Fibroblast of villous mesenchyme (primary cell): ENCODE measurements at places on chromosomes 5 and 9.
A peak's percentile ranks its signal among the peaks of the same experiment; 100 is the strongest.

- no peak for DNase-seq
These were observed 397.3 kb upstream of the GRIN3A start for GRCh38 chr9:102135768-102136167.

DNA sequence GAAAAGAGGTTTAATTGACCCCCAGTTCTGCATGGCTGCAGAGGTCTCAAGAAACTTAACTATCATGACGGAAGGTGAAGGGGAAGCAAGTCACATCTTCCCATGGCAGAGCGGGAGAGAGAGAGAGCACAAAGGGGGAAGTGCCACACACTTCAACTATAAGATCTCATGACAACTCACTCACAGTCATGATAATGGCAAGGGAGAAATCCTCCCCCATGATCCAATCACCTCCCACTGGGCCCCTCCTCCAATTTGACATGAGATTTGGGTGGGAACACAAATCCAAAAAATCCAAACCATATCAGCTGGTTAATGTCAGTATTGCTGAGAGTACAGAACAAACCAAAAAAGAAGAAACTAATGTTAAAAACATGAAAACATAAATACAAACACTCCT, 120.2 kb downstream of the STARD4 start:
- no peak for DNase-seq

DNA sequence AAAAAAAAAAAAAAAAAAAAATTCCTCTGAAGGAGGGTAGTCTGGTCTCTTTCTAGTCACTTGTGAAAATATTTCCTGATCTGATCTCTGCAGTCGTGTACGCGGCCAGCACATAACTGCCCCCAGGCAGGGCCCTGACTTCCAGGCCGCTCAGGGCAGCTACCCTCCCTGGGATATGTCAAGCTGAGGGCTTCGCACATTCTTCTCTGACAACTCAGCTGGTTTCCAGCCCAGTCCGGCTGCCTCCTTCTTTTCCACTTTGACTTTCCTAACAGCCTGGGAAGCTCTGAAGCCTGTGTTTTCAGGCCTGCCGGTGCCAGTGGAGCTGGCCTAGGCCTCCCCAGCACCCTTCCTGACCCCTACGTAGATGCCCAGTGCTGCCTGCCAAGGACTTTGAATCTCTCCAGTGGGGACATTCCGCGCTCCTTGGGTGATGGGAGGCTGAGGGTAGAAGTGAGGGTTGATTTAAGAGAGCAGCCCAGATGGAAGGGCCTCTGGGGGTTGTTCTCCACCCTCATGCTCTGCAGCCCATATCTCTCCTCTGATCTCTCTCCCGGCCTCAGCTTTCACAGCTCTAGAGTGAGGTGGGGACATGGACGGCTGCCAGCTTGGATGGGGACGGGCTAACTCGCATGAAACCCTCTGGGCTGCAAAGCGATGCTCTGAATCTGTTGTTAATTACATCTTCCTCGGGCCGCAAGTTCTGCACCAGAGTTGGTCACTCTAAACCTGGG, 20.7 kb downstream of the COL5A1 start:
- DNase-seq, result peak; percentile 99

DNA sequence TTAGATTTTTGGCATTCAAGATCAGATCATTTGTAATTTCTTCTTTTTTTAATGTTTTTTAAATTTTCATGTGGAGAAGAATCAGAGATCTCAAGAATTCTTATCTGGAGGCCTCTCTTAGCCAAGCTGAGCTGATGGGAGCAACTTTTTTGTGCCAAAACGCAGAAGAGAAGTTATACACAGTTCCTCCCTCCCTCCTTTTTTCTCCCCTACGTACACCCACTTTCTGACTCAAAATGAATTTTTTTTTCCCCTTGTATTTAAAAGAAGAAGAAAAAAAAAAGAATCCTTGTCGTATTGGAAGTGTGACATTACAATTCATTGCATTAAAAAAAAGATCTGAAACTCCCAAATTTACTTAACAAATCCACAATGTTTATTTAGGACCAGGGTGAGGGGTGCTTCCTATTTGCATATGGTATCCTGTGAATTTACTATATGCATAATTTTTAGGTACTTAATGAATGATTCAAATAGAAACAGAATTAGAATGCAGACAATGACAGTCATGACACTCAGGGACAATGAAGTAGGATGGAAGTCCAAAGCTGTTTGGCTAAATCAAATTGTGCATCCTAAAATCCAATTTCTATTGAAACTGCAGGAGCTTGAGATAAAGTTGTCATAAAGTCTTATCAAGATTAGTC, 54.4 kb downstream of the EBF1 start:
- no peak for DNase-seq

DNA sequence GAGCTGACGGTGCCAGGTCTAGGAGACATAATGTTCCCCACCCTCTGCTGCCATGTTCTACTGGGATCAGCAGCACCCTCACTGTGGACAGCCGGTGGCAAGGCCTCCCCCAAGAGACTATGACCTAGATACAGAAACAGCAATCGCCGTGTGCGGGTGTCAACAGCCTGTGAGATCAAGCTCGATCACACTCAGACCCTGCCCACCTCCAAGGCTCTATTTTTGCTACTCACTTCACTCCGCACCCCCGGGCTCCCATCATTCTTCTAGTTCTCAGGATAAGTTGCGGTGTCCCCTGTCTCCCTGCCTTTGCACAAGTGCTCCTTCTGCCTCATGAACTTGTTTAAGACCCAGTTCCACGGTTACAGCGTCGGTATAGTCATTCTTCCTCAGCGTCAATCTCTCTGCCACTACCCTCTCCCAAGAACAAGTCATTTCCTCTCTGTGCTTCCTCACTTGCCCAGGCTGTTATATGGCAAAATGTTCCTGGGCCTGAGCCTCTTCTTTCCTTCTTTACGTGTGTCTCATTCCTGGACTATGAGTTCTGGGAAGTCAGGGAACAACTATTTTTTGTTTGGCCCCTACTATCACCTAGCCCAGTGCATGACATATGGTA, 5.4 kb upstream of the DOCK8 start:
- DNase-seq, result no peak

GRCh38 chr5:150599281-150599680, 41.2 kb upstream of the SYNPO start:
- DNase-seq, result no peak

- DNase-seq, result no peak
These were observed 292.4 kb upstream of the ADAMTS16 start for GRCh38 chr5:4847766-4848165.

DNA sequence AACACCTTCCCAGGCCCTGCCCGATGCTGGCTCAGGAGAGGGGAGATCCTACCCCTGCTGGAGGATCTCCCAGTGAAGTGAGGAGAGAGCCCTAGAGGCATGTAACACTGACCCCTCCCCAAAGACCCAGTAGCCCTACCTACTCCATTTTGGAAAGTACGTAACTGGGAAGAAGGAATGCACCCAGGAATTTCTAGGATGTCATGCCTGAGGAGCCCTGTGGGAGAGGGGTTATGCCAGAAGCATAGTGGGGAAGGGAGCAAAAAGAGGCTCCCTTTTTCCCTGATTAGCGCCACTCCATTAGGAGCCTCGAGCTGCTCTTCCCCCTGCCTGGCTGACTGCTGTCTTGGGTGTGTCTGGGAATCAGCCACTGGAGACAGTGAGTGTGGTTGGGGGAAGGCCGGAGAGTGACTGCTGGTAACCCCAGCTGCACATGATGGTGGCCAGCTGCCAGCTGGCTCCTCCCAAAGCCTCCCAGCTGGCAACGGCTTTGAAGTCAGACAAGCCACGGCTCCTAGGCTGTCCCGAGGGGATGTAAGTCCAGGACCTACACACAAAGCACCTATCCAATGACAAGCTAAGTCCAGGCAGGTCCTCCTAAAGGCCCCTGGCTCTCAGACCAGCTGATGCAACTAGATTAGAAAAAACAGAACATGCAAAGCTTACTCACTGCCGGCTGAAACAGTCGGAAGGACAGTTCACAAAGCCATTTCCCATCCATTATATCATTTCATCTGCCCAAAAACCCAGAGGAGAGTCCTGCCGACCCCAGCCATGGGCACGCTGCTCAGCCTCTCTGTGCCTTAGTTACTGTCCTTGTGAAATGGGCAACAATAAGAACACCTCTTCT, 136.5 kb upstream of the ABCA1 start:
- DNase-seq, result peak; percentile 99

DNA sequence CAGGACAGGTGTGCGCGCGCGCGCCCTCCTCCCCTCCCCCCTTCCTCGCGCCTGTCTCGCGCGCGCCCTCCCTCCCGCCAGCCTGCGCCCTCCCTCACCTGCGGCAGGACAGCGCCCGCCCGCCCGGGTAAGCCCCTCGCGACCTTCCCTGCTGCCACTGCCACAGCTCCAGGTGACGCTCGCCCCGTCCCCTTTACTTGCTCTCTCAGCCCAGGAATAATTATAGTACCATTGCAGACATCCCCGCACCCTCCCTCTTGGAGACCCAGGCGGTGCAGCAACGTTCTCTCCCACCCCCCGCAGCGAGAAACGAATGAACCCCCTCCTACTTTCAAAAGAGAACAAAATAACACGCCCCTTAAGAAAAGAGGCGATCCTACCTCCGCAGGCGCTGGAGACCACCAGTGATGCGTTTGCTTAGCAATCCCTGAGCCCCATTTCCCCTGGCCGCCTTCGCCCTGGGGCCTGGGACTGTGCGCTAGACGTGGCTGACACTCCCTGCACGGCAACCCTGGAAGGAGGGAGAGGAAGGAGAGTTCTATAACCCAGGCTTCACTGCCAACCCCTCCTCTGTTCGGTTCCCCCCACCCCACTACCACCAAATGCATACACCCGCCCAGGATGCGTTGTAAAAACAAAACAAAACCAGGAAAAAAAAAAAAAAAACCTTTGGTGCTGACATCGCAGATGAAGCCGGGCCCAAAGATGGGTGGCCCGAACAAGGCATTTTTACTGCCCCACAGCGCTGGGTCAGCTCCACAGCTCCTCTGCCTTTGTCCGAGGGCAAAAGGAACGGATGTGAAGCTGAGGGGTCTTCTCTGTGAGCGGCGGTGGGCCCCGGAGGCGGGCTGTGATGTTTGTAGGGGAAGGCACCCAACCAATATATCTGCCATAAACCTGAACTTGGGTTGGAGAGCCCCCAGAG, 5.6 kb upstream of the PURA start:
- no peak for DNase-seq

GRCh38 chr9:134922066-134922931, 4.6 kb upstream of the FCN1 start:
- peak; percentile 5 for DNase-seq

- peak; percentile 77 for DNase-seq
These were observed 165.8 kb upstream of the MAP3K1 start for GRCh38 chr5:56649569-56649968.

DNA sequence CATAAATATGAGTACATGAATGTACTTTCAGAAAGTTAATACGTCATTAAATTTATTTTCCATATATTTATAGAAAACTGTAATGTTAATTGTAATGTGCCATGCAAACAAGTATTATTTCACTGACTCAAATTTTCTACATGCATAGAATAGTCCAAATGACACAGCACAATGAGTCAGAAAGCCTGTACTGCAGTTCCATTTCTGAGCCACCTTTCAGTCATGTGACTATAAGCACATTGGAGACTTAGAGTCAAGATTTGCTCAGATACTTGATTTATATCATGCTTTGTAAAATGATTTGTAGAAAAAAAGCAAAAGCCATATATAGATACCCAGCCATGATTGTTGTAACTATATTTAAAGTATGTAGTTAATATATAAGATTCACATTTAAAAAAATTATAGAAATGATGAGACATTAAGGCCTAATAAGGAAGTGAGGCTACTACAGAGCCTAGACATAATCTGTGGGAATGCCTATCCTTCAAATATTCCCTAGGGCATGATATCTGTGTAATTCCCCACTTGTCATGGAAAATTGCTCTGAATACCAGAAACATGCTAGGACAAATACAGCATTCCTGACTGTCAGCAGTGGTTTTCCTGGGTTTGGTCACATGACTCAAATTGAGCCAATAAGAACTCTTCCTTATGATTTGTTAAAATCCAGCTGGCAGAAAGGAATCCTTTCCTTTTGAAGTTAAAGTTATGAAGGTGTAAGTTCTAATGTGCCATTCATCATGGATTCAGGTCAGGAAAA, 50.0 kb downstream of the PTPRD start:
- no peak for DNase-seq

GRCh38 chr9:131873335-131873734, 133.5 kb upstream of the RAPGEF1 start:
- no peak for DNase-seq

GRCh38 chr5:75706775-75707174, 10.5 kb downstream of the POC5 start:
- DNase-seq, result no peak

DNA sequence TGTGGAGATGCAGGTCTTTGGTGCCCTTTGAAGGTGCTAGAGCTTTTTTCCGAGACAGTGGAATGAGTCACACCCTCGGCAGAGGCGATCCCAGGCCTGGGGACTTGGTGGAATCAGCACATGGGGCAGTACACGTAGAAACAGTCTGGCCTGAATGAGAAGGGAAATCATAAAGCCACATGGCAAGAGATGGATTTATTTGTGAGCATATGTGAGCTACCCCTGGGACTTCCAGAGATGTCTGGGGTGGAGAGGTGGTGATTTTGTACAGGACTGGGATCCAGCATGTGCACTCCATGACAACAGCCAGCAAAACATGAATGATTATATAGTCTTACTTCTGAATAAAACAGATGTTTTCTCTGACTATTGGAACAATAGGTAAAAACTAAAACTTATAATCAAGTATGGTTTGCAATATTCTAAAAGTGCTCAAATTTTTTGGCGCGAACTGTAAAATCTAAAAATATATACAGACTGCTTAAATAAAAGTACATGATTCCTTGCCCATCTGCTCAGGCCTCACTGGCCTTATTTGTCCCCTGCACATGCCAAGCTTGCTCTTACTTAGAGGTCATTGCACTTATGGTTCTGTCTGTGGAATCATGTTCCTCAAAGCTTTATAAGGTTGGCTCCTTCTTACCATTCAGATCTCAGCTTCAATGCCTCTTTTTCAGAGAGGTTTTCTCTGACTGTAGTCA, 54.7 kb upstream of the SMARCA2 start:
- no peak for DNase-seq

GRCh38 chr5:167725741-167726140, 565.7 kb upstream of the WWC1 start:
- no peak for DNase-seq

- DNase-seq, result no peak
These were observed 112.2 kb upstream of the ANKRD55 start for GRCh38 chr5:56345352-56345751.

DNA sequence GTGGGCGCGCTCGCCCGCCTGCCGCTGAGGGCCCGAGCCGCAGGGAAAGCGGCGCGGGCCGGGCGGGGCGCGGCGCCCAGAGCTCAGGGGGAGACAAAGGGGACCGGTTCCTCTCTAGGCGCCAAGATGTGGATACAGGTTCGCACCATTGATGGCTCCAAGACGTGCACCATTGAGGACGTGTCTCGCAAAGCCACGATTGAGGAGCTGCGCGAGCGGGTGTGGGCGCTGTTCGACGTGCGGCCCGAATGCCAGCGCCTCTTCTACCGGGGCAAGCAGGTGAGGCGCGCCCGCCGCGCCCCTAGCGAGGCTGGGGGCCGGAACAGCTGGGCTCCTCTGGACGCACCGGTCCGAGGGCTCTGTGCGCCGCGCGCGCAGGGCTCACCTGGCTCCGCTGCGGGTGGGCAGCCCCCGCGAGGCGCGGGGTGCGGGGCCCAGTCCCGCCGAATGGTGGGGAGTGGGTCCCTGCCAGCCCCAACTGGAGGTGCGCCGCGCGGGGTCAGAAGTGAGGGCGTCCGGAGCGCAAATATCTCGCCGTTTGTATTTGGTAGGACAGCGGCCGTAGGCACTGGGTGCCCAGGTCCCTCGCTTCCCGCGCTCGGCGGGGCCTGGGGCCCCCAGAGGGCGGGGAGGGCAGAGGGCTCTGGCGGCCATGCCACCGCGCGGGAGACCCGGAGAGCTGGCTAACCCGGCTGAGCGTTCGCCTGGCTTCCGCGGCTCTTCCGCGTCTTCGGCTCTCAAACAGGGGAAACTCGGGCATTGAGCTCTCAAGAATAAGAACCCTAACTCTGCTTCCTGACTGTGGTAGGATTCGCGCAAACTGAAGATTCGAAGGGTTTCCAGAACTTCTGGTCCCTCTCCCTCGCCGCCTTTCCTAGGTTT, 607 bp downstream of the UHRF2 start:
- DNase-seq, result peak; percentile 41
